Activated effector memory CD4-positive, alpha-beta T cell treated with Interleukin-2 at 50 U/mL for 16 hours (primary cell): ENCODE measurements at places on chromosomes 2 and 18.

DNA sequence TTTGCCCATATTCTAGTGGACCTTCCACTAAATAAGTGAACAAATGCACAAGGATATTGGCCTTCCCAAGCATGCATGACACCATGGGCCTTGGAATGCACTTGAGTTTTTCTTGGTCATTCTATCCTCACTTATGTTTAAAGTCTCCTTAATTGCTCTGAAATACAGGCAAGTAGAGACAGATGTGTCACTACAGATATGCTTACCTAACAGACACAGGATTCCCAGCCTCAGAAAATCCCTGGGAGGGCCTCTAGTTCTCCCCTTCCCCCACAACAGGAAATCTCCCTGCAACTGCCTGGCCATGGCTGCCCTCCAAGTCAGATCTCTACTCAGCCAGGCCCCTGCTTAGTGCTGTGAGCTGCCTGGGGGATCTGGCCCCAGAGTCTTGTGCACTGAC lies 445.2 kb downstream of the IRS1 start:
- DNase-seq: no peak

GRCh38 chr2:173191601-173192000 lies 116.0 kb downstream of the MAP3K20 start:
- no peak for DNase-seq

DNA sequence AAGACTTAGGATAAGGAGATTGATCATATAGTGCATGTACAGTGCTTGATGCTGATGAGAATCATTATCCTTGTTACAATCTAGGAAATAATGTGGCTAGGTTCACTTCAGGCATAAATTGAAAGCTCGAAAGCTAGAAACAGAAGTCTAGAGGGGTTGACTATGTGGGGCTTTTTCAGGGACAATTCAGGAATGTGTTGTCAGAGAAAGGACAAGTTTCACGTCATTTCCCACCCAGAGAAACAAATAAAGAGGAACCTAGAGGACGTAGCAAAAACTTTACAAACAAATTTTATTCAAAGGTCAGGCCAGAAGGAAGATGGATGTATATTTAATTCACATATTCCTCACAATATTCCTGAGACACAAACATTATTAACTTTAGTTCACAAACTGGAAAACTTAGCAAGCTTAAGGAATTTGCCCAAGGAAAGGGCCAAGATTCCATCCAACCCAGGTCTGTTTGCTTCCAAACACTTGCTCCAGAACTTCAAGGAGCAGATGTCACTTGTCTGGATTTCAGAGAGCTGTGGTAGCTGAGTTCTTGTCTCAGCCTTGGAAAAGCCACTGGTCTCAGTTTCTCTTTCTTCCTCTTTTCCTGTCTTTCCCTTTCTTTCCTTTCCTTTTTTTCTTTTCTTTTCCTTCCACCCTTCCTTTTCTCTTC lies 7.4 kb downstream of the CYRIA start:
- no peak for DNase-seq

DNA sequence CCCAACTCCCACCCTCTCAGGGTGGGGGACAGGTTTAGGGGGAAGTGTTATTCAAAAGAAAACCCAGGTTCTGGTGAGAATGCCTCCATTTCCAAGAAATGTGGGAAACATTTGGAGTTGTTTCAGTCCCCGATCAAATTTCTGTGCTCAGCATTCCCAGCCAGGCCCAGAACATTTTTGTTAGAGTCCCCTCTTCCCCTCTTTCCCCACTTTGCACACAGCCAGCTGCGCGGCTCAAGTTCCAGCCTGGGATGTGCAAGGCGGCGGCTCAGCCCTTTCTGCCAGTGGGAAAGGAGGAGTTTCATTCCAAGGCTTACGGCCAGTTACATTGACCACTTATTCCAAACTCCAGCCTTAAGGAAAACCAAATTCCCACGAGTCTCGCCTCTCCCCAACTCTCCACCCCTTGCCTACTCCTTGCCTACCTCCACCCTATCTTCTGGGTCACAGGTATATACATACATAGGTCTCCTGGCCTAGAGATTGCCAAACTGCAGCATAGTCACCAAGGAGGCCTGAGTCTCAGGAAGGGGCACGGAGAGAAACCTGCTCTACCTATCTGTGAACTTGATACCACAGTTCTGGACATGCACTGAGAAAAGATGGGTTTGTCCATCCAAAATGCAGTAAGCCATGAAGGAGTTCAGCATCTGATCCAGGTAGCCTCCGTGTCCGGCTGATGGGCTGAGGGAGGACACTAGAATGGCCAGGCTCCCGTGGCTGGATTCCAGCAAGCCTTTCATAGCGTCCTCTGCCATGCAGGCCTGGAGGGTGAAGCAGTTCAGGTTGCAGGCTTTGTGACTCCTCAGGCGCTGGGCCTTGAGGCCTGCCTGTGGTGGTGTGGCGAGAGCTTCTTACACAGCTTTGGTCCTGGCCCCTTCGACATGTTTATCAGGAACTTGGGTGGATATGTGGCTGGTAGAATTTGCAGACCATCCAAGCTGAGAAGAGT lies 154.5 kb downstream of the ZFP36L2 start:
- DNase-seq: no peak

- DNase-seq: no peak
Measured at GRCh38 chr2:41602341-41602740, 445.5 kb upstream of the PKDCC start.

GRCh38 chr18:62332964-62333695 lies 8.0 kb downstream of the TNFRSF11A start:
- DNase-seq: no peak
